Cerebellar nuclear complex (tissue), 1 donor: ENCODE measurements at places on chromosomes 1 and 21.

GRCh38 chr1:32538887-32539583, at the start of gene ZBTB8A:
Gene ZBTB8A (plus strand): TSS chr1:32539427. CDS start chr1:32592932, 53,505 bp downstream.
- DNase-seq = no peak

DNA sequence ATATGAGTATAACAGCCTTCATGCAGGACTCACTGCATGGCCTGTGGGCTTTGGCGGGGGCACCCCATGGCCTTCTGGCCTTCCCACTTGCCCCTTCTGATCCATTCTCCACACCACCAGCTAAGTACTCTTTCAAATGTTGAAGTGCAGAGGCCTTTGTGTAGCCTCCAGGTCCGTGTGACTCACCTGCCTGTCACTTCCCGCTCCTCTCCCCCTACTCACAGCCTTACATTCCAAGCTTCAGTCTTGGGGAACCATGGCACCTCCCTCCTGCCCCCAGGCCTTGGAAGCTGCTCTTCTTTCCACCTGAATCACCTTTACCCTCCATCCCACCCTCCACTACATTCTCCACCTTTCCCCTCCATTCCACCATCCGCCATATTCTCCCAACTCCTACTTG, 69.6 kb downstream of the PGM1 start:
- DNase-seq = no peak

DNA sequence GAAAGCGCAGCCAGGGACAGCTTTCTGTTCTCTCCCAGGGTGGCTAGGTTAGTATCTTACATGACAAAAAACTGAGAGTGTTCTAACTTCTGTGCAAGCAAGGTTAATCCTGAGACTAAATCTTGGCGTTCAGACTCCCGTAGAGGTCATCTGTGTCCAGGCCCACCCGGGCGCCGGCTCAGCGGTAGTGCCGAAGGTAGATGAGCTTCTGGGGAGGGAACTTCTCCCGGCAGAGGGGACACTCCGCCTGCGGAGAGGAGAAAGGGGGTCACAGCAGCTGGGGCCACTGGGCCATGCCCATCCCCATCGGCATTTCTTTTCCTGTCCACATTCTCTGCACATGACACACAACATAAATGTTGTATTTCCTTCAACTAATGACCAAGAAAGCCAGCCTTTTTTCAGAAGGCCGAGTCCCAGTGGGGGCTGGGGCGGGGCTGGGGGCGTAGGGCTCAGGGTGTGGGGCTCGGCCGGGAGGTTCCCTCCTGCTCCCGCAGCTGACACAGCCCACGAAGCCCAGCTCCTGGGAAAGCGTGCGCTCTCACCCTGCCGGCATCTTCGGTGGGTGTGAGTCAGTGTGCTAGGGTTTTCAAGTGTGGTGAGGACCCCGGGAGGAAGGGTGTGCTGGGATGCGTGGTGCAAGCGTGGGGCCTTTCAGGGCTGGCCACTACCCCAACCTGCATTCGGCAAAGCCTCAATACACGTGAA, 6.6 kb downstream of the PEX10 start:
- no peak for DNase-seq

GRCh38 chr1:18481190-18481920, 625 bp downstream of the KLHDC7A start:
- no peak for DNase-seq

DNA sequence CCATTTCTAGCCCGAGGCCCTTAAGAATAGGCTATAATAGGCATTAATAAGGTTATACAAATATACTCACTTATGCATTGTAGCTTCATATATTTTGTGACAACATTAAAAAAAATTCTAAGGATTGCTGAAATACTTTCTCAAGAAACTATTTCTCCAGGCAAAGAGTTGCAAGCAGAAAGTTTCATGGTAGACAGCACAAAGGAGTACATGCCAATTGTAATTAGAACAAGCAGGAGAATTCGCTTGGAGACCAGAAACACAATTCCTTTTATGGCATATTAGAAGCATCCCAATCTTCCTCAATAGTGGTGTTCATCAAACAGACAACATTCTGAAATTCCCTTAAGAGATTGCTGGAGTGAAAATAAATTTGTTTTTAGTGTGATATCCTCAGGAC, 122.8 kb downstream of the CRB1 start:
- no peak for DNase-seq

- no peak for DNase-seq
Measured at GRCh38 chr1:14599183-14599791, 802 bp downstream of the KAZN start.

DNA sequence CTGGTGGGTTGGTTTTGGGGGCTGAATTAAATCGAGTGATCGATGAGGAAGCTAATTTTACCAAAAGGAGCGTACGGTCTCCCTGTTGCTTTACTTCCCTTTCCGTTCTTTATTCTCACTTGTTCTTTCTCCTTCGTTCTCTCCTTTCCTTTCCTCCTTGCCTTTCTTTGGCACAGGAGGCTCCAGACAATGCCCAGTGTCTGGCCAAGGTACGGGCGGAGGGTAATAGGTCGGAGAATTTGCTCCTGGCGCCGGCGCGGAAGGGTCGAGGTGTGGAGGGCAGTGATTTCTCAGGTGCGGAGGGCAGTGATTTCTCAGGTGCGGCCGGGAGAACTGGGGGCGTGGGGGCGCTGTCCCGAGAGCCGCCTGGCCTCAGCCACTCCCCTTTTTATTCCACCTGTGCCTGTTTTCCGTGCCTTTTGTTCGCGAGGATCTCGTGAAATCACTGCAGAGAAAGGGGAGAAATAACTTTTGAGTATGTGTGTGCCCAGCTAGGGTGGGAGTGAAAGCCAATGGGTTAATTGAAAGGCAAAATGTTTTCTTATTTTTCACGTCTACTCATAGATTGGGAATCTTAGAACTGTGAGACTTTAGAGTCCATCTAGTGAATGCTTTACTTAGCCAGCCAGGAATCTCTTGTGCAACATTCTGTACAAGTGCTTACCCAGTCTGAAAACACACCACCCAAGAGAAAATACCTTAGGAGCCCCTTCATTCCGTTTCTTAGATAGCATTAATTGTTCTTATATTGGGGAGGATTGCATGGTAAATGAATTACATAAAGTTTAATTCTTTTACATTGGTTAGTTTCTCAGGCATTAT, 1.3 kb downstream of the FNBP1L start:
- DNase-seq = no peak

GRCh38 chr1:192852001-192852947, 43.4 kb downstream of the RGS2 start:
- no peak for DNase-seq

DNA sequence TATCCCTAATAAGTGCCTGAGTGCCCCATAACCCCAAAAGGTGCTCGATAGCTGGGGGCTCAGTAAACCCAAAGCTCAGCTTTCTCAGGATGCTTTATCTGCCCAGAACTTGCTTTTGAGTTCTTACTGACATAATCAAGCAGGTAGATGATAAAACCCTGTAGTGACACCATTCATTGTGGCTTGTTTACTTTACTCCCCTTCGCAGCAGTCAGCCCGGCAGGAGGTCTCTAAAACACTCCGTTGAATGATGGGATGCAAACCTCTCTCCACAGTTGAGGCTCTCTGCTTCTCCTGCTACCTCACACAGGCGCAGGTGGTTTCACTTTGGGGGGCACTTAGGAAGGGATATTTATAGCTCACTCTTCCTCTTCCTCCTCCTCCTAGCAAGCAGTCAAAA, 349.4 kb downstream of the HLX start:
- no peak for DNase-seq

GRCh38 chr1:73104749-73105148, 822.4 kb upstream of the NEGR1 start:
- no peak for DNase-seq

- DNase-seq = no peak
Measured at GRCh38 chr1:212600071-212600915, 8.3 kb upstream of the ATF3 start.

- DNase-seq = no peak
Measured at GRCh38 chr1:220195701-220196100, 76.6 kb downstream of the RAB3GAP2 start.

GRCh38 chr1:103514920-103515503, 10.5 kb upstream of the RNPC3 start:
- no peak for DNase-seq
